ENCODE measurements at places on chromosomes 5 and 9. TPM values are rescaled to one million over a fixed set of nuclear protein-coding genes. Genes with fewer than 3 reads are reported as not detected.

- peak overlapping the region; percentile 50 for H3K4me3 ChIP-seq
- DNase-seq = no peak
- no peaks in the 10 kb centered on the region for H3K36me3 ChIP-seq
- H3K4me1 ChIP-seq = peaks cover 20% of the 10 kb centered on the region
Observed at GRCh38 chr5:132779961-132780360, 2.9 kb upstream of the SEPTIN8 start.

DNA sequence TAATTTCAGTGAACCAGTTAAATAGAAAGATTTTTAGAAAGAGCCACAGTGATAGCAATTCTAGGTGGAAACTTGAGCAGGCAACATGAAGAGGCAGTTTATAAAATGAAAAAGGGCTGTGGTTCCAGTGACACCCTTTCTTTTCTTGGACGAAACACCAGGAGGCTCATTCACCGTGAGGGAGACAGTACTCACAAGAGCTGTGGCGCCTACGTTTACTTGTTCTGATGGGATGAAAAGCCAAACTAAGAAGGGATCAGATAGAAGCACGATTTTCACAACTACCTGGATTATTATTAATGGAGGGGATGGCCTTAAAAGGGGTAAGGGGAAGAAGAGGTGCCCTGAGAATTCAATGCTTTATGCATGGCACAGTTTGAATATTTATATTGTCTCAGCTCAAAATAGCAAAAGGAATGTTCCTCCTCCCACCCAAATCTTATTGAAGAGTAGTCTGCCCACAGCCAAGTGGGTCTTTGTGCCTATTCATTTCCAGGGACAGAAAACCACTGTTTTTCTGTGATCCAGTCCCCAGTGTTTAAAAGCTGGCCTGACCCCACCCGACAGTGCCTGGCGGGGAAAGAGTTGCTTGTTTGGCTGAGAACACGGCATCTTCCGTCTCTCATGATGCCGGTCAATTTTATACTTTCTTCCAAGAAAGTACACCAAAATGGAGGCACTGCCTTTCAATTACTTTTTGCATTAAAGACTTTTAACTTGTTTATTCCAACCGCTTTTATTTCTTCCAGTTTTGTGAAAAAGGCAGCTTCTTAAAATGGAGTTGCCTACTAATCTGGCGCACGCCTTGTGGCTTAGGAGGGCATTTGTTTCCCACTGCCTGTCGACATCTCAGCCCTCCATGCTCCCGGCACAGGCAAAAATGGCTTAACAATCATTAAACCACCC lies 51.9 kb downstream of the HABP4 start:
- DNase-seq = no peak
- peaks cover 3% of the 10 kb centered on the region for H3K36me3 ChIP-seq
- H3K4me1 ChIP-seq = peaks cover 22% of the 10 kb centered on the region
- H3K27ac ChIP-seq = no peak overlapping the region

- peaks cover 47% of the 10 kb centered on the region for H3K27me3 ChIP-seq
- H3K36me3 ChIP-seq = peaks cover 2% of the 10 kb centered on the region
- DNase-seq = no peak
- H3K4me3 ChIP-seq = no peak overlapping the region
- peaks cover 14% of the 10 kb centered on the region for H3K4me1 ChIP-seq
Observed at GRCh38 chr9:121893786-121894185, 199.3 kb downstream of the TTLL11 start.

GRCh38 chr9:3088219-3088618 lies 244.3 kb upstream of the PUM3 start:
- no peaks in the 10 kb centered on the region for H3K4me1 ChIP-seq
- H3K4me3 ChIP-seq = no peak overlapping the region
- no peak overlapping the region for H3K27ac ChIP-seq
- DNase-seq = no peak
- no peaks in the 10 kb centered on the region for H3K36me3 ChIP-seq

DNA sequence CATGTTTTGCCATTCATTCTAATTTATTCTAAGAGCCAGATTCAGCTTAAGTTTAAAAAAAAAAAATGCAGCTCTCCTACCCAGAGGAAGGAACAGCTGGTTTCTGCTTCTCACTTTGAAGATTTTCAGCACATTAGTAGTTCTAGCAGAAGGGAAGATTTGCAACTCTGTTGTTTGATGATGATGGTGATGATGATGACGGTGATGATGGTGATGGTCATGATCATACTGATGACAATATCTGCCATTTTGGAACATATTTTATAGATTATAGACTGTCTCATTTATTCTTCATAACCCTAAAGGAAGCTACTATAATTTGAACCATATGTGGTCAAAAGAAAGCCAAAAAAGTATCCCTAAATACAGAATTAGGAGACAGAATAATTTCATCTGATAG lies 7.9 kb upstream of the MED10 start:
- no peak overlapping the region for H3K4me3 ChIP-seq
- peaks cover 34% of the 10 kb centered on the region for H3K27me3 ChIP-seq
- no peak overlapping the region for H3K27ac ChIP-seq
- H3K36me3 ChIP-seq = no peaks in the 10 kb centered on the region
- no peaks in the 10 kb centered on the region for H3K4me1 ChIP-seq

- no peak overlapping the region for H3K4me3 ChIP-seq
- DNase-seq = no peak
- no peaks in the 10 kb centered on the region for H3K27me3 ChIP-seq
- peaks cover 20% of the 10 kb centered on the region for H3K36me3 ChIP-seq
Observed at GRCh38 chr5:147668385-147668784, 114.1 kb downstream of the JAKMIP2 start.

DNA sequence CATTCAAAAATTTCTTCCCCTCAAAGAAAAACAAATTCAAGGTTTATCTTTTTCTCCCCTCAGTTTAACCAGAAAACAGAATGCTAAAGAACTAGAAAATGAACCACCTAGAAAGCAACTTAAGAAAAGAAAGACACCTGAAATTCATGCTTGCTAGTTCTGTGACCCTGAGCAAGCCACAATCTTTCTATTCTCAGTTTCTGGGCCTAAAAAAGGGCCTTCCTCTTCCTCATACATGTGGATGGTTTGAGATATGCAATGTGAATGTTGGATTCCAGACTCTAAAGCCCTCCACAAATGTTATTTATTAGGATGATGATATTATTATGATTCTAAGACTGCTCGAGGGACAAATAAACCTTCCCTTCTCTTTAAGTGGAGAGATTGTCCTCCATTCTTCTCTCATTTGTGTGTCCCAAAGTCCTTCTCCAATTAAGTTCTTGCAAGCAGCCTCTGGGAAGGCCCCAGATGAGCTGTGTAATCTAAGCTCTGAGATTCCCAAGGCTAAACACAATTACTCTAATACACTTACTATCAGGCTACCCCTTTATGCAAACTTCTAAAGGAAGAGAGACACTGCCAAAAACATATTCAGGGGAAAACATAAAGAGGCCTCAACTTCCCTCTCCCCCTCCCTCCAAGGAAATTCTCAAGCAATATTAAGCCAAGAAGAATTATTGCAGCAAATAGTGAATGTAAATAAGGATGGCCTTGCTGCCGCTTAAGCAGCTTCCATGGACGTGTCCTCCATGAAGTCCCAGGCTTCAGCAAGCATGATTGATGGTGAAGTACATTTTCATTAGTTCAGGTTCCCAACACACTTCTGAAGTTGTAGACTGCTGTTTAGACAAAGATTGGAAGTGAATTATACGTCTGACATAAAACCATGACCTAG lies 80.2 kb downstream of the PRKACG start:
- no peak for DNase-seq
- H3K27me3 ChIP-seq = peaks cover 3% of the 10 kb centered on the region
- peaks cover 10% of the 10 kb centered on the region for H3K4me1 ChIP-seq
- H3K27ac ChIP-seq = no peak overlapping the region

DNA sequence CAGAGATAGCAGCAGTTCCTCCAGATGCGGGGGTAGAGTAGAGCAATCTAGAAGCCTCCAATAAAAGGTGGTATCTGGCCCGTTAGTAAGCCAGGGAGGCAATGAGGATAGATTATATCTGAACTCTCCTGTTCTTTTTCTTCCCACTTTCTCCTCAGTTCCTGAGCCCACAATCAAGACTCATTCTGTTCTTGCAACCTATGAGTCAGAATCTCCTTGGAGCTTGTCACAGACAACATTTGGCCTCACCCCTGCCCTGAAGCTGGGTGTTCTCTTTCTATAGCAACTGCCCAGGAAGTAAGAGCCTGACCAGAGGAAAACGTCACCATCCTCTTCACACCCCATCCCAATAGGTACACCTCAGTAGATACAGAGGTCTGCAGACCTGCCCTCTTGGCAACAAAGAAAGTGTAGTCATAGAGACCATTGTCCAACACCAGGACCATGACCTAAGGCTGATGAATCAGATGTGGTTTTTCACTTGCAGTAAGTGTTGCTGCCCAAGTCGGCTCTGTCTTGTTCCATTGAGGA lies 76.3 kb upstream of the PCA3 start:
- no peak for DNase-seq
- no peak overlapping the region for H3K27ac ChIP-seq
- no peaks in the 10 kb centered on the region for H3K36me3 ChIP-seq
- no peak overlapping the region for H3K4me3 ChIP-seq
- peaks cover 12% of the 10 kb centered on the region for H3K27me3 ChIP-seq
- peaks cover 11% of the 10 kb centered on the region for H3K4me1 ChIP-seq

GRCh38 chr9:76615177-76615603 lies 149.0 kb upstream of the PCA3 start:
- no peaks in the 10 kb centered on the region for H3K36me3 ChIP-seq
- H3K27ac ChIP-seq = no peak overlapping the region
- no peaks in the 10 kb centered on the region for H3K27me3 ChIP-seq

The FOXD4L4 gene
- total RNA-seq = 0.16 TPM

The FBP2 gene
- not detected for total RNA-seq

The PDE6A gene
- not detected for total RNA-seq
